ENCODE measurements at places on chromosomes 7 and 10. TPM values are rescaled to one million over a fixed set of nuclear protein-coding genes. Genes with fewer than 3 reads are reported as not detected.
A peak's percentile ranks its signal among the peaks of the same experiment; 100 is the strongest.

DNA sequence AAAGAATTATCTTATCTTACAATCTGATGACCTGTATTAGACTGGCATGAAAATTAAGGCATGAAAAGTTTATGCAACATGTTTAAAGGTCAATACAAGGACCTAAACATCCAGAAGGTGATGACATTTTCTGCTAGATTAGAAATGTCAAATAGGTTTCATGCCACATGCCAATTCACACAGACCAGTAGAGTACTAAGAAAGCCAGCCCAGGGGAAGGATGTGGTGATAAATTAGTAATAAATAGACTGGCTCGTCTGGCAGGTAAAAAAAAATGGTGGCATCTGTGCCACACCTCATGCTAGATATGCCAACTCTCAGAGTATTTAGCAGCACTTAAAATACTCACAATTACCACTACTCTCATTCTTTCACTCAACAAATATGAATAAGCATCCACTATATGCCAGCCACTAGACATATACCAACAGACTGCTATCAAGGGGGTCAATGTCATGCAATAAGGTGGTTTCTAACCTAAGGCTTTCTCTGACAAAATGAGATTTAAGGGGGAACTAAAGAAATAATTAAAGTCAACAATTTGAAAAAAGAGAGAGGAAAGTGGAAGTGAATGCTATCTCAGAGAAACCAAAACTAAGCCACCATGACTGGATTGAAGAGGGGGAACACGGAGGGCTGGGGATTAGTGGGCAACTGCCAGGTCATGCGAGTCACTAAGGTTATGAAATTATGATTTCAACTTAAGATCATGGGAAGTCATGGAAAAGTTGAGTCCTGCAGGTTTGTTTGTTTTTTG is 83.5 kb downstream of the SGMS1 start:
- no peak for DNase-seq

- DNase-seq: no peak
Observed at GRCh38 chr7:23373151-23374004, 74.2 kb downstream of the MALSU1 start.

DNA sequence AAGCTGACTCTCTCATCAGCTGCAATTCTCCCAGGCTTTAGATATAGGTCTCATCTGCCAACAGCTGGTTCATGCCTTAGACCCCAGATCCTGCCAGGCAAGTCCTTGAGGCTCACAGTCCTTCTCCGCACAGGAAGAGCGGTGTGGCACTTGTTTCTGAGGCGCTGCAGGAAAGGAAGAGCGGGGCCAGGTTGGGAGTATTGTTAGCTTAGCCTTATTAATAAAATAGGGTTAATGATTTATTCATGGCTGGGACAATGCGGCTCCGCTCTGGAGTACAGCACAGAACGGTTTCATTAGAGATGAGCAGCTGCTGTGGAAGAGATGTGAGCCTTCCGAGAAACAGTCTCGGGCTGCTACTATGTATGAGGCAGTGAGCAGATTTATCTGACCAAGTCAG is 78.1 kb downstream of the FZD1 start:
- no peak for DNase-seq

DNA sequence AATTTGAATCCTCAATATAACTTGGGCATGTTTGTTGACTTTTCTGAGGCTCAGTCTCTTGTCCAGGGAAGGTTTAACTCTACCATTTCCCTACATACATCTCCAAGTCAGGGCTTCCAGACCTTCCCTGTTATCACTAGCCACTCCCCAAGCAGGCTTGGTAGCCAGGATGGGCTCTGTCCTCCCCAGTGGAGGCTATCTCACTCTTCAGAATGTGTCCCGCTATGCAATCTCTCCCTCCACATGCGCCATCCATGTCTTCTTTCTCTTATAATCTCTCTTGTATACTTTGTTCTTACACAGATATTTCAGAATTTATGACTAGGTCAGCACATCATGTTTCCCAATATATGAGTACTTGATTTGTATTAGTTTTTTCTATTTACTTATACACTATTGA is 310.4 kb downstream of the HGF start:
- no peak for DNase-seq

DNA sequence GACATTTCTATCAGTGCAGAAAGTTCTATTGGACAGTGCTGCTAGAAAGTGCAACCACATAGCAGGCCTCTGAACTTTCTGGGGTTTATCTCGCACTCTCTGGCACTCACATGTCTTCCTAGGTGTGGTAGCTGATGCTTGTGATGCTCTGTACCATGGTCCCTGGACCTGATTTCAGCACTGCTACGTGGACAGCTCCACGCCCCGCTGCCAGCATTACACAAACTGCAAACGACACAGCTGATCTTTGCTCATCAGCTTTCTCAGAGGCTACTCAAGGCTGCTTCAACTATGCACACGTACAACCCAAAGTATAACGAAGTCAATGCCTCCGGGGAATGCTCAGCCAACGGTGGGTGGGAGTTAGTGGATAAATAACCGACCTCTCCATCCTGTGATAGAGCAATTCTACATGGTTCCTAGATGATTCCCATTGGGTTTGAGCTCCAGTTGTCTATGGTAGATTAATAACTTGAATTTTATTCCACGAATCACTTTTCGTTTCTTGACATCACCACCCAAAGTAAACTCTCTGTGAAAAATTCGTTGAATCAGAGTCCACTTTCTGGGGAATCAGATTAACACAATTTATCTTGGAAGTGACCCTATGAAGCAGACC is 302.5 kb downstream of the ACTR3B start:
- DNase-seq: no peak

DNA sequence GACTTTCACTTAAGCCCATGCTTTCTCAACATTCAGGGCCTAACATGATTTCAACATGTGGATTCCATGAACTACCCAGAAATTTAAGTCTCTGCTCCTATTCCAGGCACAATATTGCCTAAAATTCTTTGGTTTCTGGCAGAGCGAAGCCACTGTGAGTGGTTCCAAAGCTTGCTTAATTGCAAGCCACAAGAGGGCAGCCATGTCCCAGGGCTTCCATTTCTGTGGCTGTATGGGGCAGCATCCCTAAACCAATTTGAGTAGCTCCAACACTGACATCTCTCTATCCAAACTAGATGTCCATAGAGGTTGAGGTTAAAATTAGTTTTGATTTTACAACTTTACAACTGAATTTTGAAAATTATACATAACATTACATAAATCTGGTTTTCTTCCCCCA is 56.3 kb upstream of the MDFIC start:
- peak; percentile 49 for DNase-seq

DNA sequence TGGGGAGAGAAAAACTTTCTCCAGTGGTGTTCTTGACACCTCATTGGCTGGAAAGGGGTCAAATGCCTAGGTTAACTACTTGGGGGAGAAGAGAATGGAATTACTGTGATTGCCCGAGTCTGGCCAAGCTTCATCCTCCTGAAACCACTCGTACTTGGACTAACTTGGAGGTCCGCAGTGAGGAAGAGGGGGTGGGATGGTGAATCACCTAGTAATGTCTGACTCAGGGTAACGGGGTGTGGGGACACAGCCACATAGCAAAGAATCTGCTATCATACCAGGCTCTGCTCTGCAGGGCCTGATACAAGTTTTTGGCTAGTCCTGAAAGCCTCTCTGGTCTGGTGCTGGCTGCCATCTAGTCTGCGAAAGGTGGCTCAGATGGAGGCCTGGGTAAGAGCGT is 190.9 kb downstream of the RPS24 start:
- no peak for DNase-seq

DNA sequence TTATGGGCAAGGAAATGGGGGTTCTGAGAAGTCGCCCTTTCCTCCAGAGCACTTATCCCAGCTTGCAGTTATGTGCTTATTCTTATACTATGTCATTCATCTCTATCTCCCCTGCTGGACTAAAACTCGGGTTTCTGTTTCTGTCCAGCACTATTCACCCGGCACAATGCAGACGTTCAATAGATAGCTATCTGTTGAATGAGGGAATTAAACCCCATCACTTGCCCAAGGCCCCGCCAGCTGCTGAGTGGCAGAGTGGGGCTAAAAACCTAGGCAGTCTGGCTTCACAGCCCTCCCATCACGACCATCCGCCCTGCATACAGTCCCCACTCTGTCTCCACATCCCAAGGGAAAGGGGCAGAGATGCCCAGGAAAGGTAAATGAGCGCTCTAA is 5.4 kb downstream of the SLIT1 start:
- DNase-seq: no peak

DNA sequence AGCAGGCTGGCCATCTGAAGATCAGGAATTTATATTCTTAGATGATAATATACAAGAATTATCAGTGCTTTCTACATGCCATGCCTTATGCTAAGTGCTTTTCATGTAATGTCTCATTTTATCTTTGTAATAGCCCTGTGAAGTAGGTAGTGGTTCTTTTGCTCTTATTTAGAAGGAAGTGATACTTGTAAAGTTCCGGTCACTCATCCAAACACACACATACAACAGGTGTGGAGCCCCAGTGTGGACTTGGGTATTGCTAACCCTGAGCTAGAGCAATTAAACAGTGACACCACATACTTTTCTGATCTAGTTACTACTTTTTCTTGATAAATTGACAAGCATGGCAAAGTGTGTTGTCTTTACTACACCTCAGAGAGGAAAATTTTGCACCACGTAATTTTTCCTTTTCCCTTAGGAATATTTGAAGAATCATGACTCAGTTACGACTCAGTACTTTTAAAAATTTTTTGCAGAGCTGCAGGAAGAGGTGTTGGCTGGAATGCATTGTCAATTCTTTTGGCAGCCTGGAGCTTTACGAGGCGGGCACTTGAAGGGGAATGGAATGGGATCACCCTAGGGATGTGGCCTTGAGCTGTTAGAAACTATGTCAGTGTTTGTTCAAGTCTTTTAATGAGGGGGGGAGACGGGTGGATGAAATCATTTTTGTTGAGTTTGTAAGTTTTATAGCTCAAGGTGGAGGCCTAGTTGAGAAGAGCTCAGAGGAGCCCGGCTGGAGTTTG is 212.5 kb upstream of the CELF2 start:
- DNase-seq: no peak

- DNase-seq: no peak
Observed at GRCh38 chr7:79930604-79931003, 204.0 kb upstream of the GNAI1 start.

GRCh38 chr7:130099331-130099730 is 29.0 kb downstream of the KLHDC10 start:
- DNase-seq: no peak

- no peak for DNase-seq
Observed at GRCh38 chr10:116371737-116372136, 47.5 kb downstream of the CCDC172 start.

- no peak for DNase-seq
Observed at GRCh38 chr7:107700570-107700969, 39.9 kb downstream of the SLC26A4 start.

- peak; percentile 65 for DNase-seq
Observed at GRCh38 chr7:155211761-155212160, 85.9 kb upstream of the INSIG1 start.

DNA sequence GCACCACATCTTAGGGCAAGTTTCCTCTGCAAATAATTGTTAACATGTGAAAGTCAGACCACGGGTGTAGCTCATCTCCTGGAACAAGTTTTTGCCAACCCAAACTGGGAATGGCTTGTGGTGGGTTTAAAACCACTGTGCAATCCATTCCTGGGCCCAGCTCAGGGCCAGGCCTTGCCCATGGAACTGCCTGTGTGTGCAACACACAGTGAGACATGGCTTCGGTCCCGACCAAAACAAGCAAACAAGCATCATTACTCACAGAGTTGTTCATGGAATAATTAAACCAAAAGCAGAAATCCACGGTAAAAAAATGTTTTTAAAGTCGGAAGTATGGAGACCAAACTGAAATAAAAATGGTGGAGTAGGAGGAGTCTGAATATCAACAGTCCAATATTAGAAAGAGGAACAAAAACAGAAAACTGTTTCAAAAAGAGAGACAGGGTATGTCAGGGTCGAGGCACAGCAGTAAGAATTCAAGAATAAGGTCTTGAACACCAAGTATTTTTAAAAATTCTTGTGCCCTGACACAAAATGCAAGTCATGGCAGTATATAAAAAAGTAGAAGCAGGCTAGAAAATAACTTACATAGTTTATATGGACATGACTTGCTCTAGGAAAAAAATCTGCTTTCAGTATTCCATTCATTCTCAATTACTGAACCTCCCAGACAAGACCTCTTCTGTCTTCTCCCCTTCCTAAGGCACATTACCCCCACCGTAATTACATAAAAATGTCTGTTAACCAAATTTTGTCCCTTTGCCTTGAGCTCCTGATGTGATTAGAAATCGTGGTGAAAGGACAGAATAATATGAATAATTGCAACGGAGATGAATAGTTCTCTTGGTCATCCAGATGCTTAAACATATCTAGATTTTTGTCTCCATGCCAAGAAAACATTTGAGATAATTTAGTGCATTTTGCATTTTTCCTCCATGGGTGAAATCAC is 88.4 kb downstream of the FAS start:
- no peak for DNase-seq

The ERVW-1 gene
- polyA plus RNA-seq: 1.9 TPM

The PNLIPRP1 gene
- polyA plus RNA-seq: not detected

The CD36 gene
- polyA plus RNA-seq: 168 TPM

The NEURL1 gene
- polyA plus RNA-seq: 1.8 TPM

The PVRIG gene
- polyA plus RNA-seq: 7.5 TPM

The SVIL gene
- polyA plus RNA-seq: 49.6 TPM

All from left lung (tissue), 14 donors.